Left cardiac atrium (tissue), 4 donors: ENCODE measurements at places on chromosomes 1 and 21.

DNA sequence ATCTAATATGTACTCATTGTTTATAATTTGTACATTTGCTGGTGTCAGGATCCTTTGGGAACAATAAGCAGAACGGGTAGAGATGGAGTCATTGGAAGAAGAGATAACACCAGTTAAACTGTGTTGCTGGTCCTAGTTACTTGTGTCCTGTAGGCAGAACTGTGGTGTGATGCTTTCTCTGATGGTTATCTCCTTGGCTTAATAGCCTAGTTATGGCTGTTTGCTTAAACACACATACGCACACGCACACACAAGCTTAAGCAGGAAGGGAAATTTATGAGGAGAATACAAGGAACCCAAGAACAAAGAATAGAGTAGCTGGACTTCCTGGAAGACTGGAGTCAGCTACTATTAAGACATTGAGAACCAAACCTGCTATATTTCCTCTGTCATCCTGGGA lies 5.7 kb upstream of the PKN2 start:
- no peak for DNase-seq

- no peak for DNase-seq
Measured at GRCh38 chr1:228469413-228470162, 17.6 kb upstream of the RNF187 start.

DNA sequence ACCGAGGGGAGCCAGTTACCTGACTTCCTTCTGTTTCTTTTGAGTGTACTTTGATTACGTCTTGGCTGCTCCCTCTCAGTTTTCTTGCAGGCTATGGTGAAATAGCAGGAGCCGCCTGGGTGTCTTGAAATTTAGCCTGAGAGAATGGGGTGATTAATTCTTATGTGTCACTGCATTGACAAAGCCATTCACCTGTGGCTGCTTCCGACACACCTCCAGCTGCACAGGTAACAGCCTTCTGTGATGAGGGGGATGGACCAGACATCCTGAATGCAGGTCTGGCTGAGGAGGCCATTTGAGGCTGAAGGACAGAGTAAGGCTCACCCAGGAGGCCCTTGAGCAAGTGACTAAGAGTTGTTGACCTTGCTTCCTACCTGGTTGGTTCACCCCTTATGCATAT lies 16.5 kb downstream of the CACNA1E start:
- DNase-seq = no peak

GRCh38 chr1:42399315-42400100 lies 18.9 kb downstream of the RIMKLA start:
- no peak for DNase-seq

DNA sequence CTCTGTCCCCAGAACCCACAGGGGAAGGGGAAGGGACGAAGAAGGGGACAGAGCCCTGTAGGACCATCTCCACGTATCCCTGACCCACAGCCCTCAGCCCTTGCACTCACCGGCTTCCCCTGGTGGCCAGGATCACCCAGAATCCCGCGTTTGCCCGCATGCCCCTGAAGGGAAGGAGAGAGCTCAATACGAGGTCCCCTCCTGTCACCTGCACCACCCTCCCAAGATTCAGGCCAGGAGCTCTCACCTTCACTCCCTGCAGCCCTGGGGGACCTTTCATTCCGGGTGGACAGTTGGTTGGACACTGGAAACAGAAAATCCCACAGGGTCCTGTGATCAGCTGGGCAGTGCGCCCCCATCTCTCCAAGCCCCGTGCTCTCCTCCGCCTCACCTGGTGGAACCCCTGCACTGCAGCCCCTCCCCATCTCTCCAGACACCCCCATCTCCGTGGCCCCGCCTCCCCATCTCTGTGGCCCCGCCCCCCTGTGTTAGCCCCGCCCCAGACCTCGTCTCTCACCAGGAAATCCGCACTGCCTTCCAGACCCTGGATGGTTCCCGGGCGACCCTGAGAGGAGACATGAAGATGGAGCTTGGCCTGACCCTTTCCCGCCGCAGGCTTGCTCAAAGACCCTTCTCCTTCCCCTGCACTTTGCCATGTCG lies 6.0 kb downstream of the COL9A2 start:
- no peak for DNase-seq

DNA sequence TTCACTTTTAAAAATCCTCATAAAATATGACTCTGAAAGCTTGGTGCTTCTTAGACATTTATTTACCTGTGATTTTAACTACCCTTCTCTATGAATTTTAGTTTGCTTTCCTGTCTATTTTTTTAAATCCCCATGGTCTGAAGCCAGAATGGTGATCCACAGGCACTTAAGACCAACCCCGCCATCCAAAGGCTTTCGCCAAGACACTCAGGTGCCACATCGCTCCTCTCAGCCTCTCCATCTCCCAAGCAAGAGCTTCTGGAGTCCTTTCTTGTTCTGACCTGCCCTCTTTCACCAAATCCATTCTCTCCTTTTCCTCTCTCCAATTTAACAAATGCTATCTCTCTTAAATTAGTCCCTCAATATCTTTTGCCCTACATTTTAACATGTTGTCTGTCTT lies 464.6 kb downstream of the PCP4 start:
- no peak for DNase-seq
